ENCODE measurements at places on chromosomes 12 and 14.

- DNase-seq: no peak
- H3K27me3 ChIP-seq: no peaks in the 10 kb centered on the region
- no peak overlapping the region for H3K27ac ChIP-seq
- no peak overlapping the region for H3K4me3 ChIP-seq
- peaks cover 35% of the 10 kb centered on the region for H3K4me1 ChIP-seq
- H3K36me3 ChIP-seq: no peaks in the 10 kb centered on the region
Observed at GRCh38 chr12:101667591-101667990, 29.8 kb upstream of the CHPT1 start.

DNA sequence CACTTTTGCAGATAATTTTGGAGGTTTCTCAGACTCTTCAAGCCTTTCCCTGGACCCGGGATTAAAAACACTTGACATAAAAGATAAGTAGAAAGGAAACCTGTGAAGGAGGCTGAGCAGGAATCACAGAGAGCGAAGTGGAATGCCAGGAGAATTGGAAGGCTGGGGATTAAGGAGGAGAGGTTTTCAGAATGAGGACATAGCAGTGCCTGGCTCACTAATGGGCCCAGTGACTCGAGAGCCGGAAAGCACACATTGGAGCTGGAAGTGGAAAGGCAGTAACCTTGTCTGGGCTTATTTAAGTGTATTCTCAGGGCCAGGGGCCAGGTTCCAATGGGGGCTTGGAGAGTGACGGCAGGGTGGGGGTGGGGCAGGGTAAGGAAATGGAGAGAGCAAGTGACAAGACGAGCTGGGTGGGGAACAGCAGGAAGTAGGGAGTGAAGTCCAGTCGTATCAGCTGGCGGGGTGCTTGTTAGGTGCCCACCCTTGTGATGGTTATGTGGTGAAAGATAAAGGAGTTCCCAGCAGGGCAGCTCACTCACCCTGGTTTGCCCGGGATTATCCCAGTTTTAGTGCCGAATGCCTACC, 13.1 kb downstream of the EVL start:
- H3K4me3 ChIP-seq: no peak overlapping the region
- DNase-seq: no peak
- H3K27me3 ChIP-seq: no peaks in the 10 kb centered on the region
- H3K36me3 ChIP-seq: no peaks in the 10 kb centered on the region
- no peak overlapping the region for H3K27ac ChIP-seq
- H3K4me1 ChIP-seq: peaks cover 66% of the 10 kb centered on the region

GRCh38 chr14:67387195-67387594, 24.8 kb downstream of the PLEK2 start:
- peak overlapping the region; percentile 16 for H3K27ac ChIP-seq
- H3K27me3 ChIP-seq: no peaks in the 10 kb centered on the region
- H3K4me1 ChIP-seq: no peaks in the 10 kb centered on the region
- H3K36me3 ChIP-seq: peaks cover 40% of the 10 kb centered on the region
- H3K4me3 ChIP-seq: no peak overlapping the region
- no peak for DNase-seq

GRCh38 chr12:130651188-130651959, 64.7 kb downstream of the RIMBP2 start:
- H3K27ac ChIP-seq: no peak overlapping the region
- H3K4me3 ChIP-seq: no peak overlapping the region
- no peaks in the 10 kb centered on the region for H3K36me3 ChIP-seq
- no peak for DNase-seq

- no peak for DNase-seq
- H3K4me1 ChIP-seq: no peaks in the 10 kb centered on the region
- no peaks in the 10 kb centered on the region for H3K36me3 ChIP-seq
Observed at GRCh38 chr14:67186789-67187584, 2.3 kb upstream of the GARIN2 start.

- H3K4me1 ChIP-seq: no peaks in the 10 kb centered on the region
- no peak overlapping the region for H3K27ac ChIP-seq
- DNase-seq: no peak
- no peaks in the 10 kb centered on the region for H3K36me3 ChIP-seq
- H3K4me3 ChIP-seq: no peak overlapping the region
- H3K27me3 ChIP-seq: peaks cover 43% of the 10 kb centered on the region
Observed at GRCh38 chr12:125193376-125194152, 128.3 kb downstream of the AACS start.

DNA sequence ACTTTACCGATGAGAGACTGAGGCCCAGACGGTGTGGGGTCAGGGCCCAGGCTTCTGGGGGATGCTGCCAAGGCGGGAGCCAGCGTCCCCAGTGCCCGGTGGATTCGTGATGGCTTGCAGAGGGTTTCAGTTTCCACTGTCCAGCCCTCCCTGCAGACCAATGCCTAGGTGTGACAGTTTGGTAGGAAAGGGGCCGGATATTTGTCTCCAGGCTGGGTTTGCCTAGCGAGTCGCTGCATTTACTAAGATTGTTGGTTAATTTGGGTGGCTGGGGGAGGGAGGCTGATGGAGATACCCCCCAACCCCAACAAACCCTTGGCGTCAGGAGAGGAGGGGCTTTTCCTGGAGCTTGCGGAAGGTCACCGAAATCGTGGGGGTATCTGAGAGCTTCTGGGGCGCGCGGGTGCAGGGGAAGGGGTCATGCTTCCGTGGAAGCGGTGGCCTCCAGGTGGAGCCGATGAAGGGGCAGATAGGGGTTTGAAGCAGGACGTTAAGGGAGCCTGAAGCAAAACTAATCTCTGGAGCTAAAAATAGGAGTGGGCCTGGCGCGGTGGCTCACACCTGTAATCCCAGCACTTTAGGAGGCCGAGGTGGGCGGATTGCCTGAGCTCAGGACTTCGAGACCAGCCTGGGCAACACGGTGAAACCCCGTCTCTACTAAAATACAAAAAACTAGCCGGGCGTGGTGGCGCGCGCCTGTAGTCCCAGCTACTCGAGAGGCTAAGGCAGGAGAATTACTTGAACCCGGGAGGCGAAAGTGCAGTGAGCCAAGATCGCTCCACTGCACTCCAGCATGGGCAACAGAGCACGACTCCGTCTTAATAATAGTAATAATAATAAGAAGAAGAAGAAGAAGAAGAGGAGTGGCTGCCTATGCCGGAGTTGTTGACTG, 1.1 kb upstream of the CDC42BPB start:
- H3K27ac ChIP-seq: no peak overlapping the region
- H3K4me3 ChIP-seq: peak overlapping the region; percentile 78
- no peak for DNase-seq
- no peaks in the 10 kb centered on the region for H3K36me3 ChIP-seq
- H3K27me3 ChIP-seq: peaks cover 70% of the 10 kb centered on the region

DNA sequence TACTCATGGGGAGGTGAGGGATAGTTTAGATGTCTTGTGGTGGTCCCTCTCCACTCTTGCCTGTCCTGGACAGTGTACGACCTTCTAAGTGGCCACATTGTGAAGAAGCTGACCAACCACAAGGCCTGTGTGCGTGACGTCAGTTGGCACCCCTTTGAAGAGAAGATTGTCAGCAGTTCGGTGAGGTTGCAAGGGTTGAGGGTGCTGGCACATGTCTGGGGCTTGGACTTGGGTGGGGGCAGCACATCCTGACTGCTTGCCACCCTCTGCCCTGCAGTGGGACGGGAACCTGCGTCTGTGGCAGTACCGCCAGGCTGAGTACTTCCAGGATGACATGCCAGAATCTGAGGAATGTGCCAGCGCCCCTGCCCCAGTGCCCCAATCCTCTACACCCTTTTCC, 7.6 kb upstream of the FITM1 start:
- peaks cover 59% of the 10 kb centered on the region for H3K36me3 ChIP-seq
- no peaks in the 10 kb centered on the region for H3K4me1 ChIP-seq
- no peak overlapping the region for H3K27ac ChIP-seq
- DNase-seq: no peak
- H3K27me3 ChIP-seq: no peaks in the 10 kb centered on the region

GRCh38 chr12:112928978-112929377, 9.3 kb upstream of the OAS3 start:
- DNase-seq: no peak
- H3K36me3 ChIP-seq: peaks cover 26% of the 10 kb centered on the region
- no peak overlapping the region for H3K27ac ChIP-seq
- H3K4me1 ChIP-seq: peaks cover 6% of the 10 kb centered on the region

- H3K4me1 ChIP-seq: no peaks in the 10 kb centered on the region
- no peak overlapping the region for H3K4me3 ChIP-seq
- H3K27ac ChIP-seq: no peak overlapping the region
- no peaks in the 10 kb centered on the region for H3K27me3 ChIP-seq
- peaks cover 27% of the 10 kb centered on the region for H3K36me3 ChIP-seq
Observed at GRCh38 chr14:103581954-103582703, 19.4 kb downstream of the COA8 start.

DNA sequence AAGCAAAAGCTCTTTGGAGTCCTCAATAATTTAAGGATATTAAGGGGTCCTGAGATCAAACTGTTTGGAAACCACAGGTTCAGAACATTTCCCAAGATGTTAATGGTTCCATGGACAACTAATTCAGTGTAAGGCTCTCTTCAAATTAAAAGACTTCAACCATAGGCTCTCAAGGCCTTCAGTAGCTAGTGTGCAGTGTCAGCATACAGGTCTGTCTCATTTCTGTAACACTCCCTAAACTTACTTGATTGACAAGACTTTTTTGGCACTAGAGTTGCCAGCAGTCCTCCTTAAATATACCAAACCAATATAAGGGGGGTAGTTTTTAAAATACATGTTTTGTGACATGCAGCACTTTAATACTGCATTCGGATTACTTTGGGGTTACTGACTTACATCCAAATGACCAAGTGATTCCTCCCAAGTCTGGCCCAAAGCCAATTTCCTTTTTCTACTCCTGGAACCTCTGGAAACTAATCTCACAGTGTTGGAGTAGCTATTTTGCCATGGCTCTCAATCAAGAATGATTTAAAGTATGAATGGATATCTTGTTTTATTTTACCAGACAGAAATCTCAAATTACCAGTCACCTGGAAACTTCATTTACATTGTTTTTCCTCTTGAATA, 22.7 kb downstream of the CSRP2 start:
- peaks cover 8% of the 10 kb centered on the region for H3K36me3 ChIP-seq
- no peak overlapping the region for H3K27ac ChIP-seq
- DNase-seq: no peak

DNA sequence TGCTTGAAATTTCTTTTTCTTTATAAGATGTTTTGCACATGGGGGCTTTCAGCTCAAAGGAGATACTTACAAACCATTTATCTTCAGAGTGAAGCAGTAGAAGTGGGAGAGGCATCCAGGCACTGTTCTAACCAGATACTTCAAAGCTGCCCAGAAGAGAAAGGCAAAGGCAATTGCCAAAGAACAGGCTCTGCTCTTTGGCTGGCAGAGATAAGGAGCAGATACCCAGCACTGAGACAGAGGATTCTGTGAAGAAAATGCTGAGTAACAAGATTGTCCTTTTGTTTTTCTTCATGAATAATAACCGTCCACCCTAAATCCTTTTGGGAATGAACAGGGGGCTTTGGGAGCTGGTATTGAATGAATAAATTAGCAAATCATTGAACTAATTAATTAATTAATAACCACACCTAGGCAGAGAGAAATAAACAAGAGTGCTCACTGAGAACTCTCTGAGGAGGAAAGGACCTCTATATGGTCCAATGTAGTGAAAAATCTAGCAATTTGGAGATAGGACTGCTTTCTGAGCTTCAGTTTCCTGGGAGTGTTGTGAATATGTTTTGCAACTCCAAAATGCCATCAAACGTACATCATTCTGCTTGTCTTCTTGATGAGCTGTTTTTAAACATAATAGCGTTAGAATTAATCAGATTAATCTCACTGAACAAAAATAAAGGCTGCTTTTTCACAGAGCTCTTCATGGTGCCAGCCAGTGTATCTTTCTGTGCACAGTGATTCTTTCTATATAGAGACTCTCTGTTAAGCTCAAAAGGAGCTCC, 192.8 kb upstream of the AMIGO2 start:
- H3K4me3 ChIP-seq: no peak overlapping the region
- peaks cover 24% of the 10 kb centered on the region for H3K4me1 ChIP-seq
- H3K36me3 ChIP-seq: no peaks in the 10 kb centered on the region
- no peak for DNase-seq
- no peaks in the 10 kb centered on the region for H3K27me3 ChIP-seq

DNA sequence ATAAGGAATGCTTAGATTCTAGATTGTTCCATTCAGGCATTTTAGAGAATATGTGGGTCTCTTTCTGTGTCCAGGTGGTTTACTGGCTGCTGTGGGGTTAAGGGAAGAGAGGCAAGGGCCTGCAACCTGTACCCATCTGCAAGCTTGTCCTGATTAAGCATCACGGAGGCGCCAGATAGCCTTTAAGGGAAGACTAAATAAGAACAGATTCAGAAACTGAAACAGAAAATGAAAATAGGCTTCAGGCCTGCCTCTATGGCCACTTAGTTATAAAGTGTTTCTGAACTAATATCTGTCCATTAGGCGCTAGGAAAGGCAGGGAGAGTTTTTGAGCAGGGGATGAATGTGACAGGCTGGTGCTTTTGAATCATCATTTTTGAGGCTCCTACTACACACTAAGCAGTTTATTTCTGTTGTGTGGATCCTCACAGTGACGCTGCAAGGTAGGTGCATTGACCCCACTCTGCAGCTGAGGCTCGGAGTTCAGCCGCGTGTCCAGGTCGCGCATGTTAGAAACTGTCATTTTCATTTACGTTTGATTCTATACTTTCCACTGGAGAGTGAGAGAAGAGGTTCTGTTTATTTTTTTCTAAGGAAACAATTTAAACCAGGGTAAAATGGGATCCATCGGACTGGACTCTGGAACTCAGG, 47.4 kb downstream of the SLC6A12 start:
- no peak overlapping the region for H3K27ac ChIP-seq
- DNase-seq: no peak
- H3K36me3 ChIP-seq: no peaks in the 10 kb centered on the region
- no peaks in the 10 kb centered on the region for H3K27me3 ChIP-seq

DNA sequence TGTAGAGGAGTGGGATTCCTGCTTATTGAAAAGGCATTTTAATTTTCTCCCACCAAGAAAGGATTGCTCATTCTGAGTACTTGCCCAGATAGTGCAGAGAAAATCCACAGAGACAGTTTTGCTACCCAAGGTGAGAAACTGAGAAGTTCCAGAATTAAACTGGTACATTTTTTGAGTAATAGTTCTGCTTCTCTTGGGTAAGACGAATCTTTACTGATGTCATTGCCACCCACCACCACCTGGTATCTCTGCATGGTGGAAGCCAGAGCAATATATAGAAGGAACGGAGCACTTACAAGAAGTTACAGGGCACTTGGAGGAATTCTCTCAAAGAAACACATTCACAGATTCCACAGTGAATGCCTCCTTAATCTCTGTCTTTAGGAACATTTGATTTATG, 20.7 kb upstream of the FRMD6 start:
- H3K27ac ChIP-seq: no peak overlapping the region
- H3K4me3 ChIP-seq: no peak overlapping the region
- no peaks in the 10 kb centered on the region for H3K27me3 ChIP-seq
- no peaks in the 10 kb centered on the region for H3K4me1 ChIP-seq

GRCh38 chr14:100535287-100536120, 51.7 kb downstream of the BEGAIN start:
- DNase-seq: no peak
- H3K36me3 ChIP-seq: no peaks in the 10 kb centered on the region
- H3K27ac ChIP-seq: no peak overlapping the region
- H3K27me3 ChIP-seq: no peaks in the 10 kb centered on the region

DNA sequence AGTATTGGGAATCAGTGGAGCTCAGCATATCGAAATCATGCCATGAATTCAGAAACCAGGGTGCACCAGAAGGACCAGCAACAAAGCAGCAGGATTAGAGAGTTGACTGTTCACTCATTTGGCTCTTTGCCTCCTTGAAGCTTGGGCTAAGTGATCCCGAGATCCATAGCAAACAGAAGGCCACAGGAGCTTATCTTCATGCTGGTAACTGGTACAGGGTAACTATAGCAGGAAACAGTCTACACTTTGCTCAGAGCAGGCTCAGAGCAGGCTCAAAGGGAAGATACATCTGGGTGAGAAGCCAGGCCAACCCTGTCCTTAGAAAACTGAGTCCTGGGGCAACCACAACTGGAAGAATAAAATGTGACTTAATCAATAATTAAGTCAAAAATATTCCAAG, 111.1 kb downstream of the GRIN2B start:
- H3K4me1 ChIP-seq: no peaks in the 10 kb centered on the region
- H3K27ac ChIP-seq: no peak overlapping the region
- H3K4me3 ChIP-seq: no peak overlapping the region
- peaks cover 2% of the 10 kb centered on the region for H3K27me3 ChIP-seq

All from CD14-positive monocyte (primary cell).